Esophagus muscularis mucosa (tissue), 4 donors: ENCODE measurements at places on chromosomes 3 and 15.

DNA sequence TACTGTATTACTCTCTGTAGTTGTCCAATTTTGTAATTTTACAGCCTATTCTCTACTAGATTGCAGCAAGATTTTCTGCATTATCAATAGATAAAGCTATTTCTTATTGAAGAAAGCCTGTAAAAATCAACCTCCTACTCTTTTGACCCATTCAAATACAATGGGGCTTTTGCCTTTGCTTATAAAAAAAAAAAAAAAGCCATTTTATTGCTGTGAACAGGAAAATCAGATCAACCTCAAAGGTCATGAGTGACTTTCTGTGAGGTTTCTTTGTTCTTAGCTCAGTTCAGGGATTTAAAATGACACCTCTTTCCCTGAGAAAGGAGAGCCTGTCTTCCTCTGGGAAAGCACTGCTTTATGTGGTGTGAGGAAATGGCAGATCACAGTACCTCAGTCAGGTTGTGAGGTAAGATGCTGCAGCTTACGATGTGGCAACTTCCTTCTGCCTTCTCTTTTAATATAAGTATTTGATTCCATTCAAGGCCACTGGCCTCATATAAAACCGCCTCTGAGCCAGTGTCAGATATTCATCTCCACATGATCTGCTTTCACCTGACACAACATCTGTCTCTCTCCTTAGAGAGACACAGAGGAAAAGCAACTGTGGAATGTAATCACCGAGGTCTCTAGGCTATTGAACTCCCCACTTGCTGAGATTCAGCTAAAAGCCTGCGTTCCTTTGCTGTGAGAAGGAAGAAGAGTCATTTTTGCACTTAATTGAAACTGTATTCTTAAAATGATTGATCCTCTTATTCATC, 161.5 kb upstream of the MB21D2 start:
- no peak for DNase-seq

DNA sequence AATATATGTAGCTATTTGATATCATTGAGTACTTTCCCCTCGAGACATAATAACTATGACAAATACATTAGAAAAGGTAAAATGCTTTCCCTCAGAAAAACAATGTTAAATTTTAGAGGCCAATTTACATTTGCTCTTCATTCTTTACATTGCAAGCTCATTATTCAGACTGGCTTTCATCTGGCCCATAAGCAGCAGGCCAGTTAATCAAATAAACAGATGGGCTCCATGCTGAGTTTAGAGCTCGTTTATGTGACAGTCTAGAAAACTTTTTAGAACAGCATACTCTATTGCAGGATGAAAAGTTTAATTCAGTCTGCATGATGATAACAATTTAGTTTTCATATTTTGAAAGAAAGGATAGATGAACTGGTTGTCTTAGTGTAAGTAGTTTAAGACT, 150.6 kb downstream of the DUT start:
- DNase-seq, result no peak

DNA sequence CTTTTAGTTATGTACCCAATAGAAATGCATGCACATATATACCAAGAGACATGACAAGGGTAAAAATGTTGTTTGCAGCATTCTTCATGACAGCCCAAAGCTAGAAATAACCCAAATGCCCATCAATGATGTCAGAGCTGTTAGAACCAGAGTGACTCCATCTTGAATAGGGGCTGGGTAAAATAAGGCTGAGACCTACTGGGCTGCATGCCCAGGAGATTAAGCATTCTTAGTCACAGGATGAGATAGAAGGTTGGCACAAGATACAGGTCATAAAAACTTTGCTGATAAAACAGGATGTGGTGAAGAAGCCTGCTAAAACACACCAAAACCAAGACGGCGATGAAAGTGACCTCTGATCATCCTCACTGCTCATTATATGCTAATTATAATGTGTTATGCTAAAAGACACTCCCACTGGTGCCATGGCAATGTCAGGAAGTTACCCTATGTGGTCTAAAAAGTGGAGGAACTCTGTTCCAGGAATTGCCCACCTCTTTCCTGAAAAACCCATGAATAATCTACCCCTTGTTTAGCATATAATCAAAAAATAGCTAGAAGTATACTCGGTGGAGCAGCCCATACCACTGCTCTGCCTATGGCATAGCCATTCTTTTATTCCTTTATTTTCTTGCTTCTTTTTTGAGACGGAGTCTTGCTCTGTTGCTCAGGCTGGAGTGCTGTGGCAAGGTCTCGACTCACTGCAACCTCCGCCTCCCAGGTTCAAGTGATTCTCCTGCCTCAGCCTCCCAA, 32.9 kb downstream of the ZBTB11 start:
- peak; percentile 57 for DNase-seq

GRCh38 chr3:71244153-71244825, 339.2 kb downstream of the FOXP1 start:
- DNase-seq, result no peak

- DNase-seq, result no peak
Observed at GRCh38 chr3:81713031-81713430, 48.4 kb downstream of the GBE1 start.

- no peak for DNase-seq
Observed at GRCh38 chr3:30273304-30274072, 332.9 kb upstream of the TGFBR2 start.

- no peak for DNase-seq
Observed at GRCh38 chr3:165254812-165255211, 58.6 kb upstream of the SLITRK3 start.

DNA sequence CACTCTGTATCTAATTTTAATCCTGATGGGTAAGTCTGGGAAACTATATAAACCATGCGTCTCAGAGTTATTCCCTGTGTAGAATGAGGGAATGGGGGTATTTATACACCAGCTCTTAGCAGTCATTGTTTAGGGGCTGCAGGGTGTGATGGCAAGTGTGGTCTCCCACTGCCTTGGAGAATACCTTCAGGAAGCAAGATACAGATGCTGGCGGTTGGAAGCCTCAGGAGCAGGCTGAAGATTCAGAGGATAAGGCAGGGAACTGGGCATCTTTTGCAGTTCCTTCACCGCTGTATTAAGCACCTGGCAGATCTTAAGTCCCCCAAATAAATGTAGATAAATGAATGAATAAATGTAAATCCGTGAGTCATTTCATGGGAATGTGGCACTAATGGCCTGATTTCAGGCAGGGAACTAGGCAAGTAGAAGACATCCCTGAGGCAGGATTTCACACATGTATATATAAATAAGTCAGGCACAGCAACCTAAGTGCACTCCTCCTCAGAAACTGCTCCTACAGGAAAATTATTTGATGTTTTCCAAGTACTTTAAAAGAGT, 209.2 kb upstream of the GADL1 start:
- DNase-seq, result no peak

- DNase-seq, result no peak
Observed at GRCh38 chr3:53519065-53519709, 24.8 kb downstream of the CACNA1D start.

DNA sequence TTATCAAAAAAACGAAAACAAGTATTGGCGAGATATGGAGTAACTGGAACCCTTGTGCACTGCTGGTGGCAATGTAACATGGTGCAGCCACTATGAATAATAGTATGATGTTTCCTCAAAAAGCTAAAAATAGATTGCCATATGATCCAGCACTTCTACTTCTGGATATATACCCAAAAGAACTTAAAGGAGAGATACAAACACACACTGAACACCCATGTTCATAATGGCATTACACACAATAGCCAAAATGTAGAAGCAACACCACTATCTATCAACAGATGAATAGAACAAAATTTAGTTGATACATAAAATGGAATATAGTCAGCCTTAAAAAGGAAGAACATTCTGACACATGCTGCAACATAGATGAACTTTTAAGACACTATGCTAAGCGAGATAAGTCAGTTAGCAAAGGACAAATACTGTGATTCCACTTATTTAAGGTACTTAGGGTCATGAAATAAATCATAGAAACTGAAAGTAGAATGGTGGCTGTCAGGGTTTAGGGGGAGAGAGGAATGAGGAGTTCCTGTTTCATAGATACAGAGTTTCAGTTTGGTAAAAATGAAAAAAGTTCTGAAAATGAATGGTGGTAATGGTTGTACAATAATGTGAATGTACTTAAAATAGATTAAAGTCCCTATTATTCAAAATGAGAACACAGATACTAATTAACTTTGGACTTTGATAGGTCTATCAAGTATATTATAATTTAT, 59.4 kb upstream of the IMPG2 start:
- DNase-seq, result no peak

DNA sequence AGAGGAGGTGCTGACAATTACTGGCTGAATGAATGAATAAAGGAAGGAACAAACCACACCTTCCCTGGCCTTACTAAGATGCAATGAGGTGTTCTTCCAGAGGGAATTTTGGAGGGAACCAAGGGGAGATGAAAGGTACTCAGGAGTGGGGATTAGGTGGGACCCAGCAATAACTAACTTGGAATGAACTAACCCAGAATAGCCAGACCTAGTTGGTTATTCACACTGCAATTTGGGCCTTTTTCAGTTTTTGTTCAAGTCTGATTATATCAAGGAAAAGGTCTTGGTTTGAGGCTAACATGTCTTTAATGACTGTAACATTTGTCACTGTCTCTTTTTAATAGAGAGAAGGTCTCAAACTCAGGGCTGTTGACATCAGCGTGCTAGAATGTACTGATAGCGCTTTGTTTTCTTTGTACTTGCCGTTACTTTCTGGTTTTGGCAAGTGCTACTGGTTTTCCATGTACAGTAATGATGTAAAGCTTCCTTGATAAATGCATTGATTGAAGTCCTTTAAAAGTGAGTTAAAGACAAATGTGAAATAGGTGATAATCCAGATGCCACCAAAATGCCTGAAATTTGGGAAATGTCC, 3.2 kb upstream of the PLXND1 start:
- no peak for DNase-seq

- DNase-seq, result no peak
Observed at GRCh38 chr3:69368129-69368741, 17.7 kb downstream of the FRMD4B start.

- no peak for DNase-seq
Observed at GRCh38 chr3:24639481-24640329, 145.1 kb upstream of the THRB start.

GRCh38 chr3:53938645-53939044, 47.0 kb upstream of the SELENOK start:
- DNase-seq, result no peak

DNA sequence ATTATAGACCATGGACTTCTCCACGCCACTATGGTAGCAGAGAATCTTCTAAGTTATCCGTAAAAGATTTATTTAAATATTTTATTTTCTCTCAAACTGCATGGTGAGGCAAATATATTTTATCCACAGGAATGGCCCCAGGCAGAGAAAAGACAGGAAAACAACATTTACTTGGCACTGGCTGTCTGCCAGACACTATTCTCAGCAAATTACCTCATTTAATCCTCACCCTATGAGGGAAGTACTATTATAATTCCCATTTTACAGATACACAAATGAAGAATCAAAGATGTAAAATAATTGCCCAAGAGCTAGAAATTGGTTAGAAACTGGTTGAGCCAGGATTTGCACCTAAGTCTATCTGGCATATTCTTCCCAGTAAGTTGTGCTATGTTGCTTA, 361.4 kb upstream of the IL12A start:
- DNase-seq, result no peak

- no peak for DNase-seq
Observed at GRCh38 chr3:195875482-195876236, 32.7 kb downstream of the TNK2 start.

DNA sequence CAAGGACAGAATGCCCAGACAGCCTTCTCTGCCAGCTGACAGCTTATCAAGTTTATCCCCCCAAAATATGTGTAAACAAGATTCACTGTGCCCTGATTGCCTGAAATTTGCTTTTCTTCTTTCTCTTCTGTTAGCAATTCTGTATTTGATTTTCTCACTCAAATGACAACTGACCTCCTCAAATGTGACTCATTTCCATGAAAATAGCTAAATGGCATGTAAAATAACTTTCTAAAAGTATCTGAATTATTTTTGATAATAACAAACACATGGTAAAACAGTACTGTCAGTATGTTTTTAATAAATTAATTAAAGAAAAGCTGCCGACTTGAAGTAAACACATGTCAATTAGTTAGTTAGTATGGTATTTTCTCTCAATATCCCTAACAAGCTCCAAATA, 202.3 kb upstream of the STAC start:
- no peak for DNase-seq

DNA sequence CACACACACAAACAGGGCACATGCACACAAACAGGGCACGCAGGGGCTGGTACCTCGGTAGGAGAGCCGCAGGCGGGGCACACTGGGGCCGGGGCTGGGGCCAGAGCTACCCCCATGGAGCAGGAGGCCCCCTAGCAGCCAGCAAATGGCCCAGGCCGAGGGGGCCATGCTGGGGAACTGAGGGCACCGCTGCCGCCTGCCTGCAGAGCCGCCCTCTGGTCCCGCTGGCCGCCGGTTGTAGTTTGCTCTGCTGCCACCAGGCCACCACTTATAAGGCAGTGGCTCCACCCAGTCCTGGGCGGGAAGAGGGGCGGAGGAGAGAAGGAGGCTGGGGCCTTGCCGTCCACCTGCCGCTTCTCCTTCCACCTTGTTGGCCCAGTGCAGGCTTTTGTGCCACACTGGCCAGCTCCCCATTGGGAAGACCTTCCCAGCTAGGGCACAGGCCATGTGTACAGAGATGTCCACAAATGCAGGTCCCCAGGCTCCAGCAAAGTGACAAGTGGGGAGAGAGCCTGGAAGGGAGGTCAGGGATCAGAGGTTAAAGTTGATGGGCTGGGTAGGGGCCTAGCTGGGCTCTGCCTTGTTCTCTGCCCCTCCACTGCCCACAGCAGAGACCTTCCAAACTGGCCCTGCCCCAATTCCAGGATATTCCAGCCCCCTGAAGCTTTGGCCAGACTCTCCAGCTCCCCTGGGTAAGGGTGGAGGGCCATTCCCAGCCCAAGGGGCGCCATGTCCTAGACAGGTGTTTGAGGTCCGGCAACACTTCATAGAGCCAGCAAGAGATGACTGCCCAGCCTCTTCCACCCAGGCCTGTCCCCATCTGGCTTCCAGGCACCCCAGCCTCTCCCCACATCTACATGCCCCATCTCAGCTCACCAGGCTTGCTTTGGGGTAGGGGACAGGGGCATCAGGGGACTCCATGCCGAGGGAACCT, at the start of gene SEMA3G:
Gene SEMA3G (minus strand): TSS at position 244 of the 934 bp plus-strand sequence. CDS start 76 bp downstream, at position 168.
- peak; percentile 94 for DNase-seq

GRCh38 chr3:128730471-128730870, 4.5 kb downstream of the RAB7A start:
- no peak for DNase-seq

- DNase-seq, result no peak
Observed at GRCh38 chr3:13023235-13023970, 49.8 kb downstream of the IQSEC1 start.

- DNase-seq, result no peak
Observed at GRCh38 chr3:178930116-178930515, 141.5 kb downstream of the ZMAT3 start.

DNA sequence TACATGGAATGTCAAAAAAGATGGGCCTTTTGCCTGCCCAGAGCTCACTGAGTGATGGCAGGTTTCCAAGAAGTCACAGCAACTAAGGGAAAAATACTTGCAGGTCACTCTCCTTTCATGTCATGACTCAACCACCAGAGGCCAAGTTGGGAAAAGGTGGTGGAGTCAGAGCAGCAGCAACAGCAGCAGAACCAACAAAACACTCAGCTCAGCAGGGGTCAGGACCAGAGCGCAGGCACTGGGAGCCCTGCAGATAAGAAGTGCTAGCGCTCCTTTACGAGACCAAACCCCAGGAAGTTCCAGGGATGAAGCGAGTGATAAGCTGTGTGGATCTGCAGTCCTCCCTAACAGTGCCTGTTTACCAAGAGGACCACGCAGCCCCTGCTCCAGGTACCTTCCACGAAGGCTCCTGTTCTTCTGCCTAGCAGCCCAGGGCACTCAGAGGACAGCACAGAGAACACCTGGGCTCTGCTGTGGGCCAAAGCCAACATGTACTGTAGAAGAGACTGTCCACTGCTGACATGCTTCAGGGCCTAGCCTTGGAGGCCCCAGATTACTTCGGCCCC, 26.0 kb downstream of the POC1A start:
- no peak for DNase-seq

GRCh38 chr15:101445562-101446517, 43.7 kb downstream of the PCSK6 start:
- no peak for DNase-seq
